ENCODE measurements at places on chromosomes 16 and 17.

DNA sequence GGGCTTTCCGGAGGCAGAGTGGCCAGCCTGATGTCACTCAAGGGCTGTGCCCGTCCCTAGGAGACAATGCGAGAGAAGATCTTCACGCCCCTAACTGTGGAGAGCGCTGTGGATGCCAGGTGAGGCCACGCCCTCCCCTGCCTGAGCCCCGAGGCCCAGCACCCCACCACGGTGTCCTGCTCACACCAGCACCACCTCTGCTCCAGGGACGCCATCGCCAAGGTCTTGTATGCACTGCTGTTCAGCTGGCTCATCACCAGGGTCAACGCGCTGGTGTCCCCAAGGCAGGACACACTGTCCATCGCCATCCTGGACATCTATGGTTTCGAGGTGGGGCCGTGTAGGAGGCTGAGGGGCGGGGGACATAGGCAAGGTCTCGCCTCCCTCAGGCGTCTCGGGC, 27.8 kb downstream of the MYO15A start:
- no peak for DNase-seq

GRCh38 chr16:73543331-73543969, 495.5 kb upstream of the ZFHX3 start:
- DNase-seq = no peak

DNA sequence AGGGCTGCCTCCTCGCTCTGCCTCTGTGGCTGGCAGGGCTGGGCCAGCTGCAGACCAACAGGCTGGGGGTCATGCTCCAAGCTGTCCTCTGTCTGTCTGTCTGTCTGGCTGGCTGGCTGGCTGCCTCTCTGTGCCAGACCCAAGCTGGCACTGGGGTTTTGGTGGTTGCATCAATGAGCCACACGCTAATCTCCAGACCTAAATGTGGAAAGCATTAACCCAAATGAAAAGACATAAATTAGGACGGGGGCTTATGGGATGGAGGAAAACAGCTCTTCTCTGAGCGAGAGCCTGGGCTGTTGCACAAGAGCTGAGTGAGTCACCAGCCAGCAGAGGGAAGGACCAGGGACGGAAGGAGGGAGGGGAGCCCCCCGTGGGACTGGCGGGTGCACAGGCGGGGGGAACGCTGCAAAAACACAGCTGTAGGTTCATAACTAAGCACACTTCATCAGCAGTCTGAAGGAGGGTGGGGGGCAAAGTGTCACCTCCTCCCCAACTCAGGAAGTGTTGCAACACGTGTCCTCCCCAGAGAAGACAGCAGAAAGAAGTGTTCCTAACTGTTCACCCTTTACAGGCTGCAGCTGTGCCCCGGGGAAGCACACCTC, 83.4 kb downstream of the GAS7 start:
- peak; percentile 77 for DNase-seq

GRCh38 chr16:24580665-24581064, 41.3 kb downstream of the RBBP6 start:
- DNase-seq = no peak

- DNase-seq = no peak
Observed at GRCh38 chr17:82832881-82833475, 6.8 kb downstream of the ZNF750 start.

DNA sequence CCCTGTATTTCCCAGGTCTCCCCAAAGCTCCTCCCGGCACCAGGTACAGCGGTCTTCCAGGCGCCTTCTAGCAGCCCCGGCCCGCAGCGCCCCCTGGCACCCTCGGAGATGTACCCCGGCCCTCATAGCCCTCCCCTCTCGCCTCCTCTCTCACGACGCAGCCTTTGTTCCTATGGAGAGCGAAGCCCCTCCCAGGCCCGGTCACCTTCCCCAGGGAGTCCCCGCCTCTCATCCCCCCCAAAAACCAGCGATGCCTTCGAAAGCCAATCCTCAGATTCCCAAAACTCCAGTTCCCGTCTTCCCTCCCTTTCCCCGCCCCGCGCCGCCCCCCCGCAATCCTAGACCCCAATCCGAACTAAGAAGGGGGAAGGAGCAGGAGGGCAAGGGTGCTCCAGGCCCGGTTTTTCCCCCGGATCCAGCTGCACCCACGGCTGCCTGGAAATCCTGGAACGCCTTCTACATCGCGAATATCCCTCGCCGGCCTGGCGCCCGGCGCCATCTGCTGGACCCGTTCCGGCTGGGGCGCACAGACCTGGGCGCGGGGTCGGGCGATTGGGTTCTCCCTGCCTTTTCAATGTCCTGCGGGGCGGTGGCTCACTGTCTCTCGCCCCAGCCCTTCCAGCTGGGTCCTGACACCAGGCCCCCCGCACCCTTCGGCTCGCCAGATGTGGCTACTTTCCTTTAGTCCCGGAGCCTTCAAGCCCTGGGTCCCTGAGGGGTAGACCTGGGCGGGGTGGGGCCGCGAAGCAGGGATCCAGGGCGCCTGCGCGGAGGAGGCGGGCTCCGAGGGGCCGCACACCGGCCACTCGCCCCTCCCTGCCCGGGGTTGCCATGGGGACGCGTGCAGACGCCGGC, at the start of gene DNAH2:
TSS of gene DNAH2 (plus strand) at position 844 of the 855 bp plus-strand sequence. CDS start 1,991 bp downstream, outside the sequence.
- peak; percentile 61 for DNase-seq

GRCh38 chr16:27485811-27486210, 63.9 kb downstream of the GTF3C1 start:
- no peak for DNase-seq

DNA sequence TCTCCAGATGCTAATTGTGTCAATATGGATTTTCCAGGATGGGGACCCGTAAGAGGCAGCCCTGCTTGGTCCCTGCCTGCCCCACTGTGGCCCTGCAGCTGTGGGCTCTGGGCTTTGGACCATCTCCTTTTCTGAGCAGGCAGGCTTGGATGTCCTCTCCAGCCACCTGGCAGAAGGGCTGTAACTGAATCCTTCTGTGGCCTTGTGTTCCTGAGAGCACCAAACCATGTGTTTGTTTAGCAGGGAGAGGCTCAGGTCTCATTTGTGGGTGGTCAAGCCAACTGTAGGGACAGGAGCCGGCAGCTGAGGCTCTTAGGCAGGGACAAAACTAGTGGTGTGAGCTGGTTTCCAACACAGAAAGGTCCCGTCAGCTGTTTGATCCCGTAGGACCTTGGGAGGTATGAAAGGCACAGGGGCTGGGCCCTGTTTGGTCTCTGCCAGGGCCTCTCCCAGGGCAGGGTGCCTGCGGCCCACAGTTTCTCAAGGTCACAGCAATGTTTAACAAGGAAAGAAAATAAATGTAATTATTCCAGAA, 18.5 kb downstream of the SEC14L5 start:
- no peak for DNase-seq

DNA sequence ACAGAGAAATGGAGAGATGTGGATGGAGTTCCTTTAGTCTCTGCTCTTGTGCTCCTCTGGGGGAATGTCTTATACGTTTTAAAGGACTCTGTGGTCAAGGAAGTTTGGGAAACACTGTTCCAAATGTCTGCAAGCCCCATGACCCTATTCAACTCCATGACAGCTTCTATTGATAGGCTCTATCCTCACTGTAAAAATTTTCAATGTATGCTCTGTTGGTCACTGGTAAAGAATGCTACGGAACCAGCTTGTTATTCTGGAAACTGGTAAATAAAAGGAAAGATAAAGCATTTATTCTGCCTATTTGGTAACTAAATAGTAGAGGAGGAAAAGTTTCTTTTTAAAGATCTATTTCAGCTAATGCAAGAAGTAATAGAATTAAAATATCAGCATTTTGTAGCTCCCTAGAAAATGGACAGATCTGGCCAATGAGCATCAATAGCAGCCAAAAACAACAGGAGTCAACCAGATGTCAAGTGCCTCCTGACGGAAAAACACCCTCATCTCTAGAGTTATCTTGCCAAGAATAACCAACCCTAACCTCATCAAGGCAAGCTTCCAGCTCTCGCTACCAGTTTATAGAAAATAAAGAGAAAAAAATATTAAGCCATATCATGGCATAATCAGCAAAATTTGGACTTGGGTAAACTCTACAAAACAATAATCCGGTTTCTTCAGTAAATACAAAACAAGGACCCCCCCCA, 16.1 kb downstream of the GDE1 start:
- no peak for DNase-seq

GRCh38 chr17:41976142-41976768, 9.7 kb downstream of the CNP start:
- DNase-seq = no peak

DNA sequence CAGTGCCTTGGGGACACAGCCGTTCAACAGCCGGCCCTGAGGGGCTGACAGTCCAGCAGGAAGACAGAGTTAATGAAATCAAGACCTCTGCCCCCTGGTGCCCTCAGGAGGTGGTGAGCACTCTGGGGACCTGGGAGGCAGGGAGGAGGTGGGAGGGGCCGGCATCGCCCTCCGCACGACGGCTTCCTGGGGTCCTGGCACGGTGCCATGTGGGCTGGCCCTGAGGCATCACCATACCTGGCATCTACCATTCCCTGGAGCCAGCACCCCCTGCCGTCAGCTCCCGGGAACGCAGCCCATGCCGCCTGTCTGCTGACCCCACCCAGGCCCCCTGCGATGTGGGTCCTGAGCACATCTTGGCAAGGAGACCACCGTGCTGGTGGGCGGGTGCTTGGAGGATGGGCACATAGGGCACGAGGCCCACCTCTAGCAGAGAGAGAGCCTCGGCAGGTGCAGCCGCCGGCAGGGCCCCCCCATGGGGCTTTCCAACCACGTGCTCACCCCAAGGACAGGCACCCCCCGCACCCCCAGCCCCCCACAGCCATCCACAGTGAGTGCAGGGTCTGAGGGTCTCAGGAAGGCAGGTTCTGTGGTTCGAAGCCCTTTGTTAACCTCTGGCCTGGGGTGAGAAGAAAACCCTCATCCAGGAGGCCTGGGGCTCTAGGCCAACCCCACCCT, 52.5 kb downstream of the ZFPM1 start:
- DNase-seq = no peak

DNA sequence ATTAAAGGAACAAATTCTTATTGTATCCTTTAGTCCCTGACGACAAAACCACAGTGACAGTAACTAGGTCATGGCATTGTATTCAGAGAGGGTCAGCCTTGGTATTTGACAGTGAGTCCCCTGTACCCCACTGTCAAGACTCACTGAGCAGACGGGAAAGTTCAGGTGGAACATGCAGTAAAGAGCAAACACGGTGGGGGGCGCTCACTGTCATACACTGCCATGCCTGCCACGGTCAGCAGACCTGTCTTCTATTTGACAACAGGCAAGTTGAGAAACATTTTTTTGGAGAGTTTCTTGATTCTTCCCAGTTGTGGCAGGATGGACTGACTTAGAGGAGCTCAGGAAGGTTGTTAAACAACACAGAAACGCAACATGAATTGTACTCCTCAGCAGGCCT, 681.6 kb downstream of the KCNJ18 start:
- no peak for DNase-seq
